ELR (cell line): ENCODE measurements at places on chromosomes 16 and 17.

- no peak for DNase-seq
Measured at GRCh38 chr16:51876601-51876875, 670.4 kb downstream of the TOX3 start.

DNA sequence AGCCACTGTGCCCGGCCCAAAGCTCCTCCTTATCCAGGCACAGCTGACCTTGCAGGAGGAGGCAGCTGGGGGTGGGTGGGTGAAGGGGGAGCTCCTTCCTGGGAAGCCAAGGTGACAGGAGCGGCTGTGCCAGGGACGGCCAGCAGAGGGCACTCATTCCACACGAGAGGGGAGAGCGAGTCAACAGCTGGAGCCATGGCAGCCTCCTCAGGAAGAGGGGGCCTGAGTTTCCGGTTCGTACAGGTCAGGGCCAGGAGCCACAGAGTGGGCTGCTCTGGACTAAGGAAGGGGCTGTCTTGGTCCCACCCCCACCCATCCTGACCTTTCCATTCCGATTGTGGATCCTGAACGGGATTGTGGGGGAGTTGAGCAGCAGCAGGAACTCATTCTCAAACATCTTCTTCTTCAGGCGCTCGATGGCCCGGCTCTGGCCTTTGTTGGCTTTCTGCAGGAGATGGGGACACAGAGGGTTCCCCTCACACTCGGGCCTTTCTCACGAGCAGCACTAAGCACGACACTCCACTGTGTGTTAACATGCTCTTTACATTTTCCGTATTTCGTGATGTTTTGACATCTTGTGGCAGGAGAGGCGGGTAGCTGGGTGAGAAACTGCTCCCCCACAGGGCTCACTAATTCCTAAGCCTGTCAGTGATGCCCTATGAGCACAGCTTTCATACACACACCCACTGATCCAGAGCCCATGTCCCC is 61.6 kb downstream of the TIMM22 start:
- DNase-seq, result peak; percentile 74

DNA sequence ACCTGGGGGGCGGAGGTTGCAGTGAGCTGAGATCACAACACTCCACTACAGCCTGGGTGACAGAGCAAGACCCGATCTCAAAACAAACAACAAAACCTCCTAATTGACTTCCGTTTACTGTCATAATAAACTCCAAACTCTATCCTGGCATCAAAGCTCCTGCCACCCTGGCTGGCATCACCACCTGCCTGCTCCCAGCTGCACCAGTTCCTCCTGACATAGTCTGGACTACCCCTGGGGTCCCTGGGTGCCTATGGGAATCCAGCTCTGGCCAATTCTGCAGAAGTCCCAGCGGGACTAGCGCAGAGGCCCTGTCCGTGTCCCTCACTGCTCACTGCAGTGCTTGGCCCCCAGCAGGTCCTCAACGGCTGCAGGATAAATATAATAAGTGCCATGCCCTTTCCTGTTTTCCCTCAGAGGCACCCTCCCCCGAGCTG is 723 bp downstream of the NTHL1 start:
- DNase-seq, result no peak

GRCh38 chr17:21466550-21466949 is 90.4 kb downstream of the KCNJ12 start:
- no peak for DNase-seq

- DNase-seq, result peak; percentile 76
Measured at GRCh38 chr17:64653325-64653984, 8.7 kb downstream of the SMURF2 start.

- no peak for DNase-seq
Measured at GRCh38 chr17:39151943-39152818, 744 bp upstream of the PLXDC1 start.

- DNase-seq, result no peak
Measured at GRCh38 chr16:6827931-6828330, 504.7 kb upstream of the RBFOX1 start.

- DNase-seq, result no peak
Measured at GRCh38 chr16:67302970-67303369, 23.6 kb downstream of the KCTD19 start.
